ENCODE measurements at places on chromosomes 12 and 14.

DNA sequence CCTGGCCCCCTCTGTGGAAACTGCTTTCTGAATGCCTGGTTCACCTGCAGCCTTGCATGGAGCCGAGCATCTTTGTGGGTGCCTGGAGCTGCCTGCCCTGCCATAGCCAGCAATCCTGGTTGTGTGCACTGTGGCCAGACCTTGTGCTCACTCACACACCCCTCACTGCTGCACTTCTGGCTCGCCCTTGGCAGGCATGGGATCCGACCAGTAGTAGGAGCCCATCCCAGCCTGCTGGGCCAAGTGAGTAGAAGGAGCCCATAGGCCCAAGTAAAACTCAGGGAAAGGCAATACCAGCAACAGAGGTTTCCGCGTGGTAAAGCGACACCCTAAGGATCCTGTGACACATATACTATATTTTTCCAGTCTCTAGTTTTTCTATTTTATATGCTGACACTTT lies 270.0 kb upstream of the NAV3 start:
- DNase-seq, result no peak

GRCh38 chr12:89176676-89177075 lies 175.6 kb downstream of the DUSP6 start:
- no peak for DNase-seq

GRCh38 chr12:90622431-90622830 lies 332.5 kb downstream of the CCER1 start:
- no peak for DNase-seq

GRCh38 chr12:62711631-62712241 lies 223.2 kb downstream of the PPM1H start:
- DNase-seq, result no peak

DNA sequence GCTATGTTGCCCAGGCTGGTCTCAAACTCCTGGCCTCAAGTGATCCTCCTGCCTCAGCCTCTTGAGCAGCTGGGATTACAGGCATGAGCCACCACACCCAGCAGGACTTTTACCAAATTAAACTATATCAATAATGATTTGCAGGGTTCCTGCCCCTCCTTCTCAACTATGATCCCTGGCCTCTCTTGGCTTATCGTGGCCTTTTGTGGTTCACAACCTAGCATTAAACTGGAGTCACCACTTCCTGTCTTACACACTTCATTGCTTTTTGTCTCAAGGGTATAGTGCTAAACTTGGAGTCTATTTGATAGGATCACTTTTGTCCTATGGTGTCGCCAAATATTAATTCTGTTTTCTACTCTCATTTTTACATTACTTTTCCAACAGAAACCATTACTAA lies 64.5 kb downstream of the SEC23A start:
- no peak for DNase-seq

DNA sequence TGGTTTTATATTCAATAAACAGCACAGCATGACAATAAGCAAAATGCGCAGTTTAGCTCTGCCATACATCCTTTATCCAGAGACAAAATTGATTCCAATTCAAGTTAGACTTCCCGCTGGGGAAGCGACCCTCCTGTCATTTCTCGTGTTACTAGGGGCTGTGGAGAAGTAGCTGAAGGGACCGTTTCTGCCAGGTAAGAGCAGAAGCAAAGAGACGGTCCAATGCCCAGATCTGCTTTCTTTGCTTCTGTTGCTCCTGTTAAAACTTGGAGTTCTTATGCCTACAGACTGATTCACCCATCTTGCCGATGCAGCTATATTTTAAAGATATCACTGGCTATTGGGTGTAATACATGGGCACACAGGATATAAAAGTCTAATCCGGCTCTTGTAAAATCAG lies 156.8 kb upstream of the AVPR1A start:
- no peak for DNase-seq
